ENCODE measurements at places on chromosomes 2 and 18.

GRCh38 chr18:79300413-79300812, 95.3 kb upstream of the NFATC1 start:
- DNase-seq = no peak

DNA sequence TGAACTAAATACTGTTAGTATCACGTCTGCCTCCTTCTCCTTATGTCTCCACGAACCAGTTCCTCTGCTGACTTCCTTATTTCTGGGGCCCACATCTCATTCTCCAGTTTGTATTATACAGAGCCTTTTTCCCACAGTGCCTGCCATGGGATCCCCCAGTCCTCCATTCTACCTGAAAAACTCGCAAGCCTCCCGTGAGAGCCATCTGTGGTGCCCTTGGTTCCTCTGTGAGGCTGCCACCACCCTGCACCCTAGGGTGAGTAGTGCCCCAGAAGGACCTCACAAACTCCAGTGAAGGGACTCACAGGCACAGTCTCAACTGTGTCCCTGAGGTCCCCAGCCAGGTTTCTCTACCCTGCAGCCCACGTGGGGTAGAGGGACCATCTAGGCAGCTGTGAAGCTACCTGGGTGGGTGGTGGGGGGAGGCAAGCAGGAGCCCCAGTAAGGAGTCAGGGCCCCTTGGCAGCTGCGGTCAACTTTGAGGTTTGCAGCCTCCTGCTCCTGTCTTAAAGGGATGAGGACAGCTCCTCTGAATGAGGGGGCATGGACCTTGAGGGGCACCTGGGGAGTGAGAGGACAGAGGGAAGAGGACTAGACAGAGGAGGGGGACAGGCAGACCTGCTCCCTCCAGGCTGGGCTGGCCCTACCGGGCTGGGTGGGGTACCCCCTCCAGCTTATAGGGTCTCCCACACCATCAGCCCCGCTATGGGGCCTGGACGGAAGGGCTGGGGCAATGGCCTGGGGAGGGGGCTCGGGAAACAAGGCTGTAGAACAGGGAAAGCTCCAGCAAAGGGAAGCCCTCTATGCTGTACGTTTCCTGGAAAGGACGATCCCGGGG, 1.0 kb downstream of the PSTPIP2 start:
- no peak for DNase-seq

- DNase-seq = no peak
Measured at GRCh38 chr2:60410456-60411146, 142.9 kb downstream of the BCL11A start.

DNA sequence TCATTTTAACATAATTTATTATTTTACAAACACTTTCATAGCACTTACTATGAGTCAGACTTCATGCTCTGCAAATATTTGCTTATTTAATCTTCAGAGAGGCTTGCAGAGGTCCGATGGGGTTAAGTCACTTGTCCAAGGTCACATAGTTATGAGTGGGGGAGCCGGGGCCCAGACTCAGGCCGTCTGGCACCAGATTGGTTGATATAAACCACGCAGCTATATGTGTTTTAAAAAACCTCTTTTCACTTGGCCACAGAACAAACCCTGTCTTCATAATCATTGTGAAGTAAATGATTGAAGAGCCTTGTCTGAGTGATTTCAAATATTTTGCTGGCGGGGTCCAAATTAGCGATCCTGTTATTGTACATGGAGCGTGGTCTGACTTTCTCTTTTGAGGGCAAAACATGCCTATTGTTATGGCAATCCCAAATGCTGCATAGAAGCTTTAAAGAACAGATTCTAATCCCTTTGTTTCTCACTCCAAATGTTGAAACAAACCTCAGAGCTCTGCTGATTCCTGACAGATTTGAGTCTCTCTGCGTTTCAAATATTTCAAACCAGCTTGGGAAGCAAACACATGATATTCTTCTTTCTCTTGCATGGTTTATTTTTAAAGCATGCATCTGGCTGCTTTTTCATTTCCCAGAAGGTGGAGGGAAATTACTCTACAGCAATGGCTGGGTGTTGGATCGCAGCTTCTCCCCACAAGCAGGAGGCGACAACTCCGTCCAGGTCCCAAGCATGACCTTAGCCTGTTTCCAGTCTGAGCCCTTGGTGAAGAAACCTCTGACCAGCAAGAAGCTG, 142.4 kb downstream of the DDX1 start:
- DNase-seq = no peak

DNA sequence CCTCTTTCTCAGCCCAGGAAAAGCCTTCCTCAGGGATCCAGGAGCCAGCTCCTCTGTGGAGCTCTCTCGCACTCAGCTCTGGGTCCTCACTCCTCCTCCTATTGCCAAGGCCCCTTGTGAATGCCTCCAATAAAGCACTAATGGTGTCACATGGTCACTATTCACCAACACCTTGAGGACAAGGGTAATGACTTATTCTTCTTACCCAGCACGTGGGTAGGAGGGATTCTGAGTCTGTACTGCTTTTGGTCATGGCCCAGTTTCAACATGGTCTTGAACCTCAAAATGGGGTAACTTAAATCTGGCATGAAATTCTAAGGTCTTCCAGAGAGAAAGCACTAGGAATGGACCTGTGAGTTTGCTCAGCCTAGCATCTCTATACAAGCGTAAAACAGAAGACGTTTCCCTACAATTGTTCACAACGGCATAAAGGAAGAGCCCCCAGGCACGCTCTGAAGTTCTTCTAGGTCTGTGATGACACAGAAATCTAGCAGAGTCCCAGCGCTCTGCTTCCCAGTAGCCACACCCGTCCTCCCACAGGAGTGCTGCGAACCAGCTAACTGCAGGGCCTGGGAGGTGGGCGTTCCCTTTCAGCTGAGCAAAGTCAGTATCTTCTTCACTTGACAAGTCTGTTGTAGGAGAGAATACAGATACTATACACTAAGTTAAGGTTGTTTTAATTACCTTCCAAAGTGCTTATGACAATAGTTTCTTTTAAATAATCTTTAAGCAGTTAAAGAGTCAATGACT, 14.6 kb upstream of the KIDINS220 start:
- no peak for DNase-seq

DNA sequence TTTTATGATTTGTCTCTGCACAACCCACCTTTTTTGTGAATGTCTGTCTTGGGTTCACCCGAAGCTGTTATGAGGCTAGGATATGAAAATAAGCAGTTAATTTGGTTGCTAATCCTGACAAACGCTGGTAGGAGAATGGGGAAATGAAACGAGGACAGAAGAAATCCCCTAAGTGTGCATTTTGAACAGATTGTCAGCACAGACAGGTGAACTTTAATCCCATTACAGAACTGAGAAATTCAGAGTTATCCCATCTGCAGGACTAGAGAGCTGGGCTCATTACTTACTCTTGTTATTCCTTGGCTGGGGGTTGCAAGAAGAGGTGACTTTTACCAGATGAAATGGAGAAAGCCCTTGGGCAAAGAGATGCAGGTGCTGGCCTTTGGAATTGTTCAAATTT, 123.3 kb upstream of the NYAP2 start:
- no peak for DNase-seq
